Stimulated activated CD4-positive, alpha-beta T cell treated with anti-CD3 and anti-CD28 coated beads, TNF-alpha, amount 100 ng/mL, for 48 hours (primary cell): ENCODE measurements at places on chromosomes 3 and 15.

- no peak for DNase-seq
These were observed 34.2 kb upstream of the ACAD9 start for GRCh38 chr3:128845119-128845777.

- DNase-seq: no peak
These were observed 55.1 kb downstream of the OTOL1 start for GRCh38 chr3:161551697-161552096.

- DNase-seq: no peak
These were observed 3.9 kb downstream of the FEZF2 start for GRCh38 chr3:62369476-62369743.

DNA sequence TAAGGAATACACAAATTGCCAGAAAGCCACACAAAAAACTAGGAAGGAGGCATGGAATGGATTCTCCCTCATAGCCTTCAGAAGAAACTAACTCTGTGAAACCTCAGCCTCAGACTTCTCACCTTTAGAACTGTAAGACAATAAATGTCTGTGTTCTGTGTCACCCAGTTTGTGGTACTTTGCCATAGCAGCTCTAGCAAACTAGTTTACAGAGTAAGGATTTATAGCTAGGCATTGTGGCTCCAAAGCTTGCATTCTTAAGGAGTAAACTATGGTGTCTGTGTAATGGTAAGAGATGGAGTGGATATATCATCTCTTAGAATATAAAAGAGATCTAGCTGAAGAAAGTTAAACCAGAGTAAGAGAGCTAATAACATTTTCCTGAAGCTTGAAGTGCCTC lies 18.9 kb downstream of the EPHA6 start:
- DNase-seq: no peak

GRCh38 chr3:138081371-138082084 lies 33.9 kb downstream of the DZIP1L start:
- DNase-seq: no peak

- DNase-seq: no peak
These were observed 16.7 kb upstream of the SECISBP2L start for GRCh38 chr15:49062900-49063299.

- DNase-seq: no peak
These were observed 866 bp downstream of the SLC49A4 start for GRCh38 chr3:122795674-122796195.

DNA sequence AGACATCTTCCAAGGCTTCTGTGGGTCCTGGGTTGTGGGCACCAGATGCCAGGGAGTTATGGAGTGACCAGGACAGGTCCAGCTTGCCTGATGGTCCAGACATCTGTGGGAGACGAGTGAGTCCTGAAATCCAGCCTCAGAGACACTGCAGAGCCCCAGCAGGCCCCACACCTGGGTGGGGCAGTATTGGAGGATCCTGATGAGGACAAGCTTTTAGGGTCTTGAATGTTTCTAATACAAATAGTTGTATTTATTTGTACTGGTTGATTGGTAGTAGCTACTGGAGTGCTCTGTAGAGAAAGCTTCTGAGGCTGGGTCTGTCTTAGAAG lies 67.5 kb upstream of the PRR23C start:
- DNase-seq: no peak

DNA sequence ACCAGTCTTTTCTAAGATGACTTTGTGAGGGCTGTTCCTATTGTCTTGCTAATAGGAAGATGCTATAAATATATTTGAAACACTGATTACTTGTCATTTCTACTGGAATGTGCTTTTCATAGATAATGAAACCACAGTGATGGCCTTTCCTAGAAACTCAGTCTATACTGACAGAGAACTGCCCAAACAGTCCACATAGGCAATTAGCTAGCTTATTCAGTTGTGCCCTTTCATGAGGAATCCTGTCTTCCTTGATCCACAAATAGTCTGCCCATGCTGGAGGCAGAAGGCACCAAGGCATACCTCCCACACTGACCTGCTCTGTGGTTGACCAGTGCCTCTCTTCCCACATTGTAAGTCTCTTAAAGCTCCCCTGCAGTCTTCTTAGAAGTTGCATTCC lies 135.9 kb downstream of the CMSS1 start:
- no peak for DNase-seq

GRCh38 chr3:4693620-4694019 lies 200.5 kb downstream of the ITPR1 start:
- DNase-seq: no peak

- DNase-seq: no peak
These were observed 220.9 kb upstream of the TRIM42 start for GRCh38 chr3:140456974-140457373.

GRCh38 chr15:65132878-65133547 lies 595 bp downstream of the PDCD7 start:
- peak; percentile 14 for DNase-seq

DNA sequence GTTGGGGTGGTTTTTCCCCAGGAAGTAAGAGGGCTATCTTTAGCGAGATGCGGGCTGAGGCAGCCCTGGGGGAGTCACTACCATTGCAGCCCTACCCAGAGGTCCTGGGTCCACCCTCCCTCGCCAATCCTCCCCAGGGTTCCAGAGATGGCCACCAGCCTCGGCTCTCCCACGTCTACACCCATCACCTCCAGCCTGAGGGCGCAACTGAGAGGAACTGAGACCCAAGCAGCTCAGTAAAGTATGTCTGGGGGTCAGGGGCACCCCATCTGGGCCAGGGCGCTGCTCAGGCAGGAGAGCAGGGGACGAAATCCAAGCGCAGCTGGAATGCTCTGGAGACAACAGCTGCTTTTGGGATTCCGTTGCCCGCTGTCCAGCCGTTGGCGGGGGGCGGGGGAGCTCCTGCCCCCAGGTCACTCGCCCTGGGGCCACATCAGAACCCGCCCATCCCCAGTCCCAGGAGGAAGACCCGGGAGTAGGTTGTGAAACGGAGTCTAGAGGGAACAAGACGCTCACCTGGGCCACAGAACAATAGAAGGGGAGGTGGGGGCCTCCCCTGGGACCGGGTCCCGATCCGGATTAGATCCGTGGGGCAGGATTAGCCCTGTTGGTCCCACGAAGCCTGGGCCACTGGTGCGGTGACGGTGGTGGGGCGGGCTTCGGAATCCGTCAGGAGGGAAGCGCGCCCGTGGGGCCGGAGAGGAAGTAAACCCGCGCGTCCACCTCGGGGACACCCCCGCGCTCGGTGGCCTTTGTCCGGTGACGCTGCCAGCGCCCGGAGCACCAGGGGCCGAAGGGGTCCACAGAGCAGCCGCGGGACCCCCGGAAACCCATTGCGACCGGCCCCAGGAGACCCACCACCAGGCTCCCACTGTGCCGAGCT lies 1.4 kb upstream of the NDUFAF3 start:
- DNase-seq: no peak

DNA sequence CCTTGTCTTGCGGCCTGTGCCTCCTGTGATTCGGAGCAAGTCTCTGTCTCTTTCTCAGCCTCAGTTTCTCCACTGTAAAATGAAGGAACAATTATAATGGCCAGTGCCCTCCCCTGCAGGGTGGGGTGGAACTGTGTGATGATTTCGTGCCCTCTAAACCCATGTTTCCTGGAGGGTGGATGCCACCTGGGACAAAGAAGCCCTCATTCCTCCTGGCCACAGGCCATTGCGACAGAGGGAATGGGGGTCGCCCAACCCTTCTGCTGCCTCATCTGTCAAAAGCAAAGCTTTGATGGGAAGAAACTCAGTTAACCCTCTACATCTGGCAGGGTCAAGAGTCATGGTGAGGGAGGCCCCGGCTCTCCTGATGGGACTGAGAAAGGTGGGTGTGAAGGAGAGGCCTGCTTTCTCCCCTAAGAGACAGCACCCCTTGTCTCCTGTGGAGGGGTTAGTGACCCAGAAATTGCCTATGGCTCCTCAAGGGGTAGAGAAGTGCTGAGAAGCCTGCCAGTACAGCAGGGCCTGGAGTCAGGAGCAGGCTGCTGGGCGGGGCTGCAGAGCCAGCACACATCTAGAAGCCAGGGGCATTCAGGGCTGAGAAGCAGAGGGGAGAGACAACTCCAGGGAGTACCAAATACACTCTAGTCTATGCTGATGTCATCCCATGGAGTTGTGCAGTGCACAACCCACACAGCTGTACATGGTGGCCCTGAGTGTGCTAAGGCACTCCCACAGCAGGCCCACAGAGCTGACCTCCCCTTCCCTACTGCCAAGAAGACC lies 61.0 kb downstream of the PLXNA1 start:
- no peak for DNase-seq

- DNase-seq: no peak
These were observed 460.8 kb upstream of the CFAP20DC start for GRCh38 chr3:59510576-59510975.

GRCh38 chr3:184894051-184894450 lies 82.1 kb downstream of the VPS8 start:
- no peak for DNase-seq

- no peak for DNase-seq
These were observed 12.8 kb downstream of the IQGAP1 start for GRCh38 chr15:90400759-90401314.

DNA sequence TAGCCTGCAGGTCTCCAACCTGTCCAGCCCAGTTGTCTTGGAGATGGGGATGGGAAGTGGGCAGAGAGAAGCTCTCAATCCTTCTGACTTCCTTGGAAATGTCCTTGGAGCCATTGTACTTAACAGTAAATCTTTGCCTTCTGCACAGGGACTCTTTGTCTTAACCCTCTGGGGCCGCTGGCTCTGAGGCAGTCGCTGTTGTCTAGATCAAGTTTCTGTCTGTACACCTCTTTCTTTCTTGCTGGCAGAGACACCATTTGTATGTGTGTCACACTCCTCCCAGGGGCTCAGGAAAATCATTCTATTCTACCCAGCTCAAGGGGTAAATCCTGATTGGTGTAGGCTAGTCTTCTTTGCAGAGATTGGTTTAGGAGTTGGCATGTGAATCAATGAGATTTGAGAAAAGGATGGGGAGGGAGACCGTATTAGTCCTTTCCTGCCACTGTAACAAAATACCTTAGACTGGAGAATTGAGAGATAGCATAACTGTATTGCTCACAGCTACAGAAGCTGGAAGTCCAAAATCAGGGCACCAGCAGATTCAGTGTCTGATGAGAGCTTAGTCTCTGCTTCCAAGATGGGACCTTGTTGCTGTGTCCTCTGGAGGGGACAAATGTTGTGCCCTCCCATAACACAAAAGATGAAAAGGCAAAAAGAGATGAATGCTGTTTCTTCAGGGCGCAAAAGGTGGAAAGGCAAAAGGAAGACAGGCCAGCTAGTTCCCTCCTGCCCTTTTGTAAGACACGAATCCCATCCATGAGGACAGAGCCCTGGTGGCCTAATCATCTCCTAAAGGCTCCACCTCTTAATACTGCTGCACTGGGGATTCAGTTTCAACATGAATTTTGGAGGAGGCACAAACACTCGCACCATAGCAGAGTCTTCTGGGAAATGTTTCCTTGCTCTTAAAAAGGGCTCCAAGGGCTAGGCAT lies 66.3 kb downstream of the PPCDC start:
- DNase-seq: no peak
